ENCODE measurements at places on chromosomes 11 and 22. TPM values are rescaled to one million over a fixed set of nuclear protein-coding genes. Genes with fewer than 3 reads are reported as not detected.

DNA sequence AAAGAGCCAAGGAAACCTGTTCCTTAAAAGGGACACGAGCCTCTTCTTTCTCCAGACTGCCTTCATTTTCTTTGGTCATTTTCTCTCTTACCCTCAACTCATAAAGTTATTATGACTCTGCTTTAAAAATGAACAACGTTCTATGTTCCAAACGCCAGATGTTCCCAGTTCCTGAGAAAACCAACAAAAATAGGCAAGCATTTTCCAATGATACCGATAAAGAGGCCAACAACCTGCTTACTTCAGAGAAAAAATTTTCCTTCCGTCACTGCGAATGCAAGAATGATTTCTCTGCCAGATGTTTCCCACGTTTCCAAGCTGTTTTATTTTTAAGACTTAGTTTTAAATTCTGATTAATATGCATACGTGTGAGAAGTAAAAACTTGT lies 315 bp upstream of the TRPC6 start:
- DNase-seq = no peak

- DNase-seq = no peak
Observed at GRCh38 chr11:114846416-114846791, 168.1 kb downstream of the NXPE2 start.

CFAP300 gene
- polyA plus RNA-seq = not detected

CELSR1 gene
- polyA plus RNA-seq = not detected
